ENCODE measurements at places on chromosomes 3 and 15. TPM values are rescaled to one million over a fixed set of nuclear protein-coding genes. Genes with fewer than 3 reads are reported as not detected.

DNA sequence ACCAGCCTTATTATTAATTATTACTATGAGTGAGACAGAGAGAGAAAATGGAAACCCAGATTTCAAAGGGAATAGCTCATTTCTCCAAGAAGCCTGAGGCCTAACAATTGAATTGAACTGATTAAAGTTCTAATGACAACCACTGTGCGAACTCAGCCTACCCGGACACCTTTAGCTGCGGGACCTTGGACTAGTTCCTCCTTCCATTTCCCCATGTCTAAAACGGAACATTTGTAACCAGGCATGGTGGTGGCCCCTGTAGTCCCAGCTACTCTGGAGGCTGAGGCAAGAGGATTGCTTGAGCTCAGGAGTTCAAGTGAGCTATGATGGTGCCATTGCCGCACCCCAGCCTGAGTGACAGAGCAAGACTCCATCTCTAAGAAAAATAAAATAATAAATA, 16.4 kb upstream of the RTP2 start:
- DNase-seq = no peak

DNA sequence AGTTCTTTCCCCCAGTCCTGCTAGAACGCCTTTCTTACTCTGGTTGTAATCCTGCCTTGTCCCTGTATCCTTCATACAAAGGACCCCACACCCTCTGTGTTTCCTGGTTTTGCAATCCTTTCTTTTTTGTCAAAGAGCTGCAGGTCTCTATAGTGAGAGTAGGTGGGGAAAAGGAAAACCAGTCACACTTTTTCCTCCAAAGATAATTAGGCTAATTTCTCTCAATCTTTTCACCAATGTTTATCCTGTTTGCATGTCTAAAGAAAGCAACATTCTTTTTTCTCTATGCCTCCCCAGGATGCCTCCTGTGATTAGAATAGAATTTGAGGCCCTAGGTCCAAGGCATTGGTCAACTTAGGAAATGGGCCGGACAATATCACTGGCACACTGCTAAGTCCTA, 25.4 kb downstream of the SEMA6D start:
- no peak for DNase-seq

- DNase-seq = no peak
Measured at GRCh38 chr3:112497897-112498548, 1.2 kb downstream of the BTLA start.

DNA sequence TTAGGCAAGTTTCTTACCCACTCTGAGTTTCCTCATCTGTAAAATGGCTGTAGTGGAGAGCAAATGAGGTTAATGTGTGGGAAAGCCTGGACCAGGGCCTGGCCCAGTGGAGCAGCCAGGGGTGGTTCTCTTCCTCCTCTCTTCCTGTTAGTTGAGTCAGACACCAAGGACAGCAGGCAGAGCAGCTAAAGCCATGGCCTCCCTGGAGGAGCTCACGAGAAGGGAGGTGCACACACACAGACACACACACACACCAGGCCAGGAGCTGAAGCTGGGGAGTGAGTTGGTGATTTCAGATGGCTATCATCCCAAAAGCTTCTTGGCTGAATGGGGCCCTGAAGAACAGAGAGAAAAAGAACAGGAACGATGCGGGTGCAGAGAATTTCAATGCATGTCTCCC, 33.2 kb upstream of the TSPAN3 start:
- DNase-seq = peak; percentile 55

- DNase-seq = no peak
Measured at GRCh38 chr15:30065025-30065801, 17.5 kb upstream of the GOLGA8J start.

GRCh38 chr3:114404590-114404989, 110.8 kb downstream of the TIGIT start:
- no peak for DNase-seq

GRCh38 chr3:169509359-169509758, 154.2 kb downstream of the MECOM start:
- no peak for DNase-seq

GRCh38 chr15:97993310-97993738, 32.8 kb downstream of the ARRDC4 start:
- no peak for DNase-seq

- DNase-seq = peak; percentile 63
Measured at GRCh38 chr15:68783226-68784058, 37.3 kb downstream of the ANP32A start.

DNA sequence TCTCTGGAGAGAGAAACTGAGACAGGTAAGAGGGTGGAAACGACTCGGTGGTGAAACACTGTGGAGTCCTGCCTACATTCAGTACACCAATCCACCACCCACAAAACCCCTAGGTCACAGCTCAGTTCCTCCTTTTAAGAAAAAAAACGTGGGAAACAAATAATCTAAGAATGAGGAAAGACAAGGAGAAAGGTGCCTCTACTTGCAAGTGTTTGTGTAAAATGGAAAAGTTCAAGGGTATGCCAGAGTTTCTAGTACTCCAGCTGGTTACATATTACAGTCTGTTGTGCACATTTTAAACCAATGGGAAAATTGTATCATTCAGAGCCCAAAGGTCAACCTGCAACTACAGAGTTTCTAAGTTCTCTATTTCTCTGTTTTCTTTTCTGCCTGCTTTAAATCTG, 32.2 kb downstream of the HGD start:
- no peak for DNase-seq

The CISH gene
- 10.2 TPM for total RNA-seq

The XXYLT1 gene
- 2.1 TPM for total RNA-seq

The ST6GAL1 gene
- 75.9 TPM for total RNA-seq

The GOLGA6A gene
- not detected for total RNA-seq

The SORD gene
- total RNA-seq = 13.6 TPM

The CDC25A gene
- total RNA-seq = 0.77 TPM

All from left ventricle myocardium superior (tissue), 1 donor.